ENCODE measurements at places on chromosomes 7 and 10. TPM values are rescaled to one million over a fixed set of nuclear protein-coding genes. Genes with fewer than 3 reads are reported as not detected.

- H3K36me3 ChIP-seq = no peaks in the 10 kb centered on the region
- H3K4me1 ChIP-seq = peaks cover 21% of the 10 kb centered on the region
- no peak overlapping the region for H3K27ac ChIP-seq
These were observed 41.3 kb downstream of the CUX1 start for GRCh38 chr7:101858437-101859385.

GRCh38 chr7:135179321-135179925, 8.9 kb upstream of the CYREN start:
- no peak for DNase-seq
- H3K4me1 ChIP-seq = no peaks in the 10 kb centered on the region
- H3K27ac ChIP-seq = no peak overlapping the region

DNA sequence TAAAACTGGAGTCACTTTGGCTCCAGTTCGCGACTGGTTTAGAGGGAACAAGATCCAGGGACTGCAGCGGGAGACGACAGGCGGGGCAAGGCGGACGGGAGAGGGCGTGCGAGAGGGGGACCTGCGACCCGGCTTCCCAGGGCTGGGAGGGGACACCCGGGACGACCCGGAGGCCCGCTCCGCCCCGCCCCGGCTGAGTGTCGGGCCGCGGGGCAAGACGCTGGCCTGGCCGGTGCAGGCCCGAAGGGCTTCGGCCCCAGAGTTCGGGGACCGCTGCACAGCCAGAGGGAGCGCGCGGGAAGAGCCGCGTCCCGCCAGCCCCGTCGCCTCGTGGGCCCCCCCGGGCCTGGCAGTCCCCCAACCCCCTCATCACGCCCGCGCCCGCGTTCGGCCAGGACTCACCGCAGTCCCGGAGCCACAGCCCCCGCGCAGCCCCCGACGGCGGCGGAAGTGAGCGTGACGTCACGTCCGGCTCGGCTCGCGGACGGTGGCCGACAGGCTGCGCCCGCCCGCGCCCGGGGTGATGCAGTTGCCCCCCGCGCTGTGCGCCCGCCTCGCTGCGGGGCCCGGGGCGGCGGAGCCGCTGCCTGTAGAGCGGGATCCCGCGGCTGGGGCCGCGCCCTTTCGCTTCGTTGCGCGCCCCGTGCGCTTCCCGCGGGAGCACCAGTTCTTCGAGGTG, at the start of the genes TUBGCP2 and ZNF511:
Gene TUBGCP2 (minus strand): TSS at position 452 of the 679 bp plus-strand sequence. CDS start 5,931 bp downstream, outside the sequence.
Gene ZNF511 (plus strand): TSS at position 494 of the 679 bp plus-strand sequence. CDS start 30 bp downstream, at position 524.
- H3K27ac ChIP-seq = peak within 1 kb of the TSS; percentile 99
- H3K36me3 ChIP-seq = peaks cover 26% of the 10 kb centered on the region
- DNase-seq = peak; percentile 81
- H3K4me1 ChIP-seq = peaks cover 20% of the 10 kb centered on the region

TRIL gene
- total RNA-seq = not detected

GRCh38 chr10:78902815-78903214, 166.0 kb upstream of the ZMIZ1 start:
- no peak overlapping the region for H3K27ac ChIP-seq
- no peak overlapping the region for H3K4me3 ChIP-seq
- no peaks in the 10 kb centered on the region for H3K36me3 ChIP-seq
- H3K4me1 ChIP-seq = no peaks in the 10 kb centered on the region
- no peak for DNase-seq
- no peaks in the 10 kb centered on the region for H3K27me3 ChIP-seq

GRCh38 chr10:99964791-99965190, 45.0 kb downstream of the DNMBP start:
- no peak overlapping the region for H3K4me3 ChIP-seq
- no peak for DNase-seq
- H3K27me3 ChIP-seq = no peaks in the 10 kb centered on the region
- H3K4me1 ChIP-seq = no peaks in the 10 kb centered on the region
- no peaks in the 10 kb centered on the region for H3K36me3 ChIP-seq
- H3K27ac ChIP-seq = no peak overlapping the region

GRCh38 chr7:12110425-12110824, 100.7 kb upstream of the TMEM106B start:
- H3K27ac ChIP-seq = no peak overlapping the region
- no peaks in the 10 kb centered on the region for H3K36me3 ChIP-seq
- no peak for DNase-seq
- no peak overlapping the region for H3K4me3 ChIP-seq

SEPHS1 gene
- 26.6 TPM for total RNA-seq

GRCh38 chr7:130334274-130334673, 10.3 kb upstream of the CPA5 start:
- H3K27ac ChIP-seq = no peak overlapping the region
- H3K4me3 ChIP-seq = no peak overlapping the region
- no peaks in the 10 kb centered on the region for H3K4me1 ChIP-seq

DNA sequence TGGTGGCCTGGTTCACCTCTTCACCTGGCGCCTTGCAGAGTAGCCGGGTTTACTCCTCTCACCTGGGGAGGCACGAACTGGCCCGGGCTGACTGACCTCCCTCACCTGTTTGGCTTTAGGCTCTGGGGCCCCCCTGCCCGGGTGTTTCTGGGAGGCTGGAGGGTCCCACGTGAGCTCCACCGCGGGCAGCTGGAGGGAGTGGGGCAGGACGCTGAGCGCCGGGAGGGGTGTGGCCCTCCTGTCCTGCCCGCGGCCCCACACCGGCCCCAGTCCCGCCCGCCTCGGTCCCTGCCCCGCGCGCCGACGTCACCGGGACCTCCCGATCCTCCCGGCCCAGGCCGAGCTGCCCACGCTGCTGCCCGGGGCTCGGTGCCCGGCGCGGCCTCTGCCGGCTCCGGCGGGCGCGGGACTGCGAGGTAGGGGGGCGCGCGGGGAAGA, at the start of gene AMZ1:
Gene AMZ1 (plus strand): TSS at position 322 of the 438 bp plus-strand sequence. CDS start 12,250 bp downstream, outside the sequence.
- no peak for DNase-seq
- no peak within 1 kb of the TSS for H3K4me3 ChIP-seq
- peaks cover 16% of the 10 kb centered on the region for H3K4me1 ChIP-seq
- H3K27me3 ChIP-seq = peaks cover 18% of the 10 kb centered on the region

CYP2E1 gene
- total RNA-seq = 0.37 TPM

- H3K27ac ChIP-seq = no peak overlapping the region
- no peak overlapping the region for H3K4me3 ChIP-seq
- H3K4me1 ChIP-seq = peaks cover 23% of the 10 kb centered on the region
- H3K36me3 ChIP-seq = no peaks in the 10 kb centered on the region
These were observed 63.0 kb downstream of the RGS10 start for GRCh38 chr10:119479532-119479931.

CDC123 gene
- total RNA-seq = 50.3 TPM

DNA sequence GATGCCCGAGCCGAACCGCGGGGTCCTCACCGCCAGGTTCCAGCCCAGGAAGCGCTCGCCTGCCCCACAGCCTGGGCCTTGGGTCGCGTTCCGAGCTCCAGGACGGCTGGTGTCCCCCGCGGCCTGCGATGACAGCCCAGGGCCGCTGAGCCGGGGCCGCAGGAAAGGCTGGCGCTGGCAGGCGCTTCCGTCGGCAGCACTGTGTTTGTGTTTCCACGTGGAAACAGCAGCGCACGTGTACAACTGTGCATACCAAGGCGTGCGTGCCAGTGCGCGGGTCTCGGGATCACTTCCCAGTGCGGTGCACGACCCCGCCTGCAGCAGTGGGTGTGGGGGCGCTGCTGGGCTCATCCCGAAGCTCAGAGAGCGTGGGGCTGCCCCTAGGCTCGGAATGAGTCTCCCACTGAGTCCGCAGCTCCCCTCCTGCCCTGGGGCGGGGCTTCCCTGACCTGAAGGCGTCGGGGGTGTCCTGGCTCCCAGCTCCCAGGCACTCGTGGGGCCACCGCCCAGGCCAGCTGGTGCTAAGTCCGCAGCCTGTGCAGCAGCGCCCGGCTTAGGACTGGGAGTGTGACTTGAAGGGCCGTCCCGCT, 17.2 kb downstream of the AP5Z1 start:
- peaks cover 18% of the 10 kb centered on the region for H3K36me3 ChIP-seq
- peak; percentile 30 for DNase-seq
- no peaks in the 10 kb centered on the region for H3K27me3 ChIP-seq

DNA sequence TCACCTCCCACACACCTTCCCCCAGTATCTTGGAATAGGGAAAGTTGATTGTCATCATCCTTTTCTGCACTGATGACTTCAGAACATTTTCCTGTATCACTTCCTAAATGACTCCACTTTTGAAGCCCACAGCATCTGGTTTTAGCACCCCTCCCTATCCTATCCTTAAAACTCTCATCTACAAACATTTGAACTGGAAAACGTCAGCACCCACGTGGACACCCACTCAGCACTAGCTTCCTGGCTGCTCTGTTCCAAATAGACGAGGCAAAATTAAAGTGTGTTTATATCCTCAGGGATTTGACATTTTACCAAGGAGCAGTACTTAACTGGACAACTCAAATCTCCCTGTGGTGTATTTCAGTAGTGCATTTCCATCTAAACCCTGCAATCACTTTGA, 73.9 kb downstream of the REEP3 start:
- no peak for DNase-seq
- H3K4me3 ChIP-seq = no peak overlapping the region
- H3K27me3 ChIP-seq = no peaks in the 10 kb centered on the region
- no peaks in the 10 kb centered on the region for H3K4me1 ChIP-seq
- H3K27ac ChIP-seq = no peak overlapping the region

LIPK gene
- total RNA-seq = not detected

GRCh38 chr7:134891696-134892678, 94.3 kb upstream of the AGBL3 start:
- no peak for DNase-seq
- H3K27ac ChIP-seq = no peak overlapping the region
- peaks cover 3% of the 10 kb centered on the region for H3K27me3 ChIP-seq
- no peaks in the 10 kb centered on the region for H3K36me3 ChIP-seq
- no peak overlapping the region for H3K4me3 ChIP-seq

GRCh38 chr7:46852795-46853194, 729.1 kb downstream of the TNS3 start:
- H3K27ac ChIP-seq = no peak overlapping the region
- no peak for DNase-seq
- no peak overlapping the region for H3K4me3 ChIP-seq
- no peaks in the 10 kb centered on the region for H3K4me1 ChIP-seq

COBL gene
- 0.59 TPM for total RNA-seq

DNA sequence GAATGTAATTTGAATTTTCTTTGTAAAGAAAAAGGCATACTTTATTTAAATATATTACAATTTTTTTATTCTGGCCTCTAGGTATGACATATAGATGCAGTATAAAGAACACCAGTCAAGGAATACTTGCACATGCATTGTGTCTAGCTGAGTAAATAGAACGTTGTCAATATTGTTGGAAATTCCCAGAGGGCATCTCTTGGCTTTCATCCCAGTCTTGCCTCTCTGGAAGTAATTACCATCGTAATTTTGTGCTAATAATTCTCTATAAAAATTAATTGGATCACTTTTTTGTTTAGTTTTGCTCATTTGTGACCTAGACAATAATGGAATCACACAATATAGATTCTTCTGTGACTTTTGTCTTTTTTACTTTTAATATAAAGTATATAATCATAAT, 1052.3 kb upstream of the CELF2 start:
- no peak for DNase-seq
- no peaks in the 10 kb centered on the region for H3K36me3 ChIP-seq
- no peaks in the 10 kb centered on the region for H3K27me3 ChIP-seq

- DNase-seq = no peak
- H3K4me1 ChIP-seq = no peaks in the 10 kb centered on the region
- H3K4me3 ChIP-seq = no peak overlapping the region
These were observed 50.4 kb upstream of the C7orf33 start for GRCh38 chr7:148540041-148540738.

RBM20 gene
- 0.72 TPM for total RNA-seq

DNA sequence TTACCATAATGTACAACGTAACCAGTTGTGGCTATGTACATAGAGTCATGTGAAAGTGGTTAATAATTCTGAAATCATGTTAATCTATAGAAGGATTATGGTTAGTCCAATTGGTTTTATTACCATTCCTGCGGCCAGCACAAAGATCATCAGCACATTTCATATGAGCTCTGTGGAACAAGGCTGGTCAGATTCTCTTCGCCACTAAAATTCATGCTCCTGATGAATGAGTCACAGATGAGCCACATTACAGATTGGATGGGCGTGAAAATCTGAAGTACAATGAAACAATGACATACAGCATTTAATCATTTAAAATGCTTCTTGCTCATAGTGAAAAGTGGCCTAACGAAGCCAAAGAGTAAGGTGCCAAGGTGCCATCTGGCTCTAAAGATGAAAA, 716.2 kb upstream of the PHF14 start:
- no peak overlapping the region for H3K27ac ChIP-seq
- no peaks in the 10 kb centered on the region for H3K4me1 ChIP-seq
- no peaks in the 10 kb centered on the region for H3K36me3 ChIP-seq
- DNase-seq = no peak
- H3K4me3 ChIP-seq = no peak overlapping the region

KCND2 gene
- total RNA-seq = not detected

ASIC3 gene
- 5.9 TPM for total RNA-seq

RBP3 gene
- total RNA-seq = not detected

TMEM229A gene
- not detected for total RNA-seq

RALA gene
- 22.4 TPM for total RNA-seq

NPM3 gene
- 7.3 TPM for total RNA-seq

DNA sequence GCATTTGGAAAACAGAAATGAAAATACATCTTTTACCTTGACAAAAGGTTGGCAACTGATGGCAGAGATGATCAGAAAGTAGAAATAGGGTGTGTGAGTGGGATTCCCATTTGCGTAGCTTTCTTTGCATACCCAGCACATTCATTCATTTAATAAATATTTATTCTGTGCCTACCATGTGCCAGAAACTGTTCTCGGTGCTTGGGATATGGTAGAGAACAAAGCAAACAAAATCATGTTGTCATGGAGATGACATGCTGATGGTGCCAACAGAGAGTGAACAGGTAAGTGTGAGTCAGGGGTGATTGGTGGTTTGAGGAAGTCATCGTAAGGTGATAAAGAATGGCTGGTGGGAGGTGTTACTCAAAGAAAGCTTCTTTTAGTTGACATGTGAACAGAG, 45.4 kb downstream of the CACNB2 start:
- no peaks in the 10 kb centered on the region for H3K4me1 ChIP-seq
- no peaks in the 10 kb centered on the region for H3K27me3 ChIP-seq
- H3K27ac ChIP-seq = no peak overlapping the region
- DNase-seq = no peak
- H3K36me3 ChIP-seq = no peaks in the 10 kb centered on the region
- H3K4me3 ChIP-seq = no peak overlapping the region

GRCh38 chr7:99390941-99391602, 16.5 kb downstream of the ARPC1B start:
- peaks cover 75% of the 10 kb centered on the region for H3K36me3 ChIP-seq
- H3K4me3 ChIP-seq = no peak overlapping the region
- peaks cover 21% of the 10 kb centered on the region for H3K4me1 ChIP-seq
- H3K27ac ChIP-seq = no peak overlapping the region
- no peak for DNase-seq

TCF7L2 gene
- 1.8 TPM for total RNA-seq

ZNF680 gene
- 10.5 TPM for total RNA-seq

GRCh38 chr10:51014680-51015389, 59.5 kb upstream of the PRKG1 start:
- no peak for DNase-seq
- peaks cover under 1% of the 10 kb centered on the region for H3K27me3 ChIP-seq
- no peak overlapping the region for H3K4me3 ChIP-seq
- H3K36me3 ChIP-seq = no peaks in the 10 kb centered on the region
- H3K27ac ChIP-seq = no peak overlapping the region

ACHE gene
- total RNA-seq = 0.20 TPM

Measured in CD4-positive, CD25-positive, alpha-beta regulatory T cell (primary cell).